Right forelimb (tissue), 1 donor: ENCODE measurements at places on chromosomes 7 and 10.

GRCh38 chr10:3125527-3126170, 46.9 kb downstream of the PITRM1 start:
- no peak for DNase-seq

DNA sequence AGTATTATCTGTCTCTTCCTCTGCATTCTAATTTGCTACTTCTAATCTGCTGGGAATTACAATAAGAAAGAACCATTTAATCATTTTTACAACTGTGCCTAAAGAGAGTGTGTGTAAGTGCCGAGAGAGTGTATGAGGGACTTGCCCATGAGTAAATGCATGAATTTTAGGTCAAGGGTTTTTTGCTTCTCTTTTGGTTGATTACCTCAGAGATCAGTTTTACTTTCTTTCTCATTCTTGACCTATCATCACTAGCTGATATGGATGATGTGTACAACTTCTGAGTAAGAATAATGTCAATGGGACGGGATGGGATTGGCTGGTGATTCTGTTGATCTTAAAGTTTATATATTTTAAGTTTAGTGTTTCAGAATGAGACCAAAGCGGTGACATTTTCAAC, 47.8 kb downstream of the IKZF1 start:
- no peak for DNase-seq

GRCh38 chr10:120453319-120453718, 3.7 kb upstream of the PLPP4 start:
- no peak for DNase-seq

DNA sequence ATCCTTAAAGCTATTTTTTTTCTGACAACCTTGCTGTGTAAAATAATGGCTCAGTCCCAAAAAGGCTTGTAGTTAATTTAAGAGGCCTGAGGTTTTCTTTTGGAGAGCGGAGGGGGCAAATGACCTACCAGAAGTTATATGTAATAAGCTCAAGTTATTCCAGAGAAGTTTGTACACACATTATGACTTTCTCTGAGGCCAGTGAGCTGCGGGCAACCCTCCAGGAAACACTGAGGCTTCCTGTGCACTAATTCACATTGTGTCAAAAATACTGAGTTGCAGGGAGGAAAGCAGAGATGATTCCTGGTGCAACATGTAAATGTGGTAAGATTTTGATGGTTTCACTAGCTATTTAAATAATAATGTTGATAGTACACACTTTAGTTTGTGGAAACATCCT, 188.6 kb downstream of the DIP2C start:
- no peak for DNase-seq

- no peak for DNase-seq
Observed at GRCh38 chr7:37957221-37957970, 37.0 kb downstream of the EPDR1 start.

DNA sequence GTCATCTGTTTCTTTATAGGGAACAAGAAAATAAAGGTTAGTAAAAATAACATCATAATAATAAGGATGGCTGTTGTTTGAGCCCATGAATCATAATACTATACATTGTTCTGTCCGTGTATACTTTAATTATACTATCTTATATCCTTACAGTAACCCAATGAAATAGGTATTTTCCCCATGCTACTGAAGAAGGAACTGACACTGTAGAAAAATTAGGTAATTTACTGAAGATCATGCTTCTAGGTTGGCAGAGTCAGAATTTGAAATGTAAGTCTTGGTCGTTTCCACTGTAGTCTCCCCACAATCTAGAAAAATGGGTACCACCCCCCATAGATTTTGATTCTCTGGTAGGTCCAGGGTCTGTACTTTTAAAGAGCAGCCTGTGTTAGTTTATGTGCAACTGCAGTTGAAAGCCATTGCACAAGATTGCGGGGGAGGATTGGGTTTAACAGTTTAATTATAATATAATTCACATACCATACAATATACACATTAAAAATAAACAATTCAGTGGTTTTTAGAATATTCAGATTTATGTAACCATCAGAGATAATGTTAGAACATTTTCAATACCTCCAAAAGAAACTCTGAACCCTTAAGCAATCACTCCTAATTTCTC, 47.7 kb downstream of the SHOC2 start:
- no peak for DNase-seq

- no peak for DNase-seq
Observed at GRCh38 chr10:48789486-48790456, 105.1 kb downstream of the WDFY4 start.

- no peak for DNase-seq
Observed at GRCh38 chr10:102038410-102038809, 17.6 kb downstream of the ARMH3 start.

DNA sequence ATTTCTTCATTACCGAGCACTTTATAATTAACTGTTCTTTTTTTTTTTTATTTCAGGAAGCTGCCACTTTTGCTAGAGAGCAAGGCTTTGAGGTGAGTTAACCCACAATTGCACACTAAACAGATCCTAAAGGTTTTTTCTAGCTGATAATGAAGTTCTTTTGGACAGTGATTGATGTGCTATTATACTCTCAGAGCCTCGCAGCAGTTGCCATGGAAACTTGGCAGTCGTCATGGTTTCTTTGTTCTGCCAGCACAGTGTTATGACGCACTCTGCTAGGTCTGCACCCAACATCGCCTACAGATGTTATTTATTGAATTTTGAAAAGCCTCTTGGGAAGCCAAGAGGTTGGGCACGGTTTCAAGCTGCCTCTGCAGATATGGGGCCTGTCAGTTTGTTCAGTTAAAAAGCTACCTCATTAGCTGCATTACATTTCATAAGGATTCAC, 237.2 kb upstream of the KAT6B start:
- DNase-seq = peak; percentile 77

DNA sequence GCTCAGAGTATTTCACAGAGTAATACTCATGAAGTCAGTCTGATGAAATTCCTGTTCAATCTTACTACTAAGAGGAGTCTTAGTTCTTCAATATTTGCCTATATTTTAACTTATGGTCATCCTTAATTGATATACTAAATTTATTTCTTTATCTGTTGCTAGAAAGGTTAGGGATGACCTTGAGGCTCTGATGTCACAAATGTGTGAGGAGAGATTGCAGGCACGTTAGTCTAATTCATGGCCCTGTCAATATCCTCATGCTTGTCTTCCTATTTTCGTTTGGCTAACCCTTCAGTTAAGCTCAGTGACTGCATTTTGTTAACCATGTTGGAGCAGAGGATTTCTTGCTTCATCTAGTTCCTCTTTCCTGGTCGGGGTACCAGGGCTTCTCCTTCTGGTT, 704.7 kb upstream of the COBL start:
- no peak for DNase-seq

DNA sequence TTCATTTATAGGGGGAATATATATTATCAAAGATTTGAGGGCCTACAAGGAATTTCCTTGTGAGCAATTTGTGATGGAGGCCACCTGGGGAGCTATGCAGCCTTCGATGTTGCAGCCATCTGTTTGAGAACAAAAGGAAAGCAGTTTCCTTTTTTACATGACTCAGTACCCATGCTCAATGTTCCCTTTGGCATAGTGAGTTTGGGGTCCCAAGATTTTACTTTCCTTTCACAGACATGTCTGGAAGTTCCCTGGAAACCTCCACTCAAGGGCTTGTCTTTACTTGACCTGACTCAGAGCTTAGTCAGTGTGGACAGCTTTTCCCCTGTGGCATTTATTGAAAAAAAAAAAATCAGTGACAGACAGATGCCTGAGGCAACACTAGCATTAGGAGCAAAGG, 73.5 kb upstream of the VIPR2 start:
- no peak for DNase-seq

GRCh38 chr10:13862546-13863233, 275.9 kb downstream of the PRPF18 start:
- DNase-seq = no peak

DNA sequence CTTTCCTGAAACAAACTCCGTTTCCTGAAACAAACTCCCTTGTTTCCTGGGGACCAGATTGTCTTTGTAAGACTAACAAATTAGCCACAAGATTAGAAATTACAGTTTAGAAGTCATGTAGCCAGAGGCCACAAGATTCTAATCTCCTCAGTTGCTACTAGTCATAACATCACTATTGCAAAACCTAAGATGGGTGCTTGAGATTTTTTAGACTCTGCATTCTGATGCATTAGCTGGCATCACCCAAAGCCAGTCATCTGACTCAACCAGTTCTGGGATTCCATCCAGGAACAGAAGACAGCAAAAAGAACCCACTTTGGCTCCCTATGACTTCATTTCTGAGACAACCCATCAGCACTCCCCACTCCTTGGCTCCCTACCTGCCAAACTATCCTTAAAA, 367.9 kb upstream of the MBL2 start:
- DNase-seq = no peak

DNA sequence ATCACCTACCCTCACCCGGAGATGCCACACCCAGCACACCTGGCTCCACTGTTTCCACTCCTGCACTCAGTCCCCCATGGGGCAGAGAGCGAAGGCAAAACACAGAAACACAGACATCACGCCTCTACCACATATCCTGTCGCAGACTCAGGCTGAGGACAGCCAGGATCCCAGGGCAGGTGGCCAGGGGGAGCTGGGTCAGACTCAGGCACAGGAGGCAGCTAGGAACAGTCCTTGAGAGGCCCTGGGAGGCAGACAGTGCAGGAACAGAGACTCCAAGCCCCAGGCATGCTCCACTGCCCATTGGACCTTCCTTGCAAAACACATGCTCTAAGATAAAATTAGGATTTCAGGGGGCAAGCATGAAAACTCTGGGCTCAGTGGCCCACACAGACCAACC, 154.4 kb upstream of the C7orf33 start:
- DNase-seq = no peak

DNA sequence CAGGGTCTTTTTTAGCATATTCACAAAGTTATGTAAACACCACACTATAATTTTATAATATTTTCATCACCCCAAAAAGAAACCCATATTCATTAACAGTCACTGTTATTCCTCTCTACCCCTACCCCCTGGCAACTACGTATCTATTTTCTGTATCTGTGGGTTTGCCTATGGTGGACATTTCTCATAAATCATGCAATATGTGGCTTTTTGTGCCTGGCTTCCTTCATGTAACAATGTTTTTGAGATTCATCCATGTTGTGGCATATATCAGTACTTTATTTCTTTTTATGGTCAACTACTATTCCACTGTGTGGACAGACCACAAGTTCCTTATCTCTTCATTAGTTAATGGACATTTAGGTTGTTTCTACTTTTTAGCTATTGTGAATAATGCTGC, 59.1 kb upstream of the PAPSS2 start:
- DNase-seq = no peak

GRCh38 chr10:121788717-121789116, 139.1 kb downstream of the ATE1 start:
- no peak for DNase-seq

GRCh38 chr10:125115409-125115808, 45.0 kb downstream of the CTBP2 start:
- no peak for DNase-seq

- DNase-seq = no peak
Observed at GRCh38 chr10:114087255-114087654, 43.6 kb downstream of the ADRB1 start.

DNA sequence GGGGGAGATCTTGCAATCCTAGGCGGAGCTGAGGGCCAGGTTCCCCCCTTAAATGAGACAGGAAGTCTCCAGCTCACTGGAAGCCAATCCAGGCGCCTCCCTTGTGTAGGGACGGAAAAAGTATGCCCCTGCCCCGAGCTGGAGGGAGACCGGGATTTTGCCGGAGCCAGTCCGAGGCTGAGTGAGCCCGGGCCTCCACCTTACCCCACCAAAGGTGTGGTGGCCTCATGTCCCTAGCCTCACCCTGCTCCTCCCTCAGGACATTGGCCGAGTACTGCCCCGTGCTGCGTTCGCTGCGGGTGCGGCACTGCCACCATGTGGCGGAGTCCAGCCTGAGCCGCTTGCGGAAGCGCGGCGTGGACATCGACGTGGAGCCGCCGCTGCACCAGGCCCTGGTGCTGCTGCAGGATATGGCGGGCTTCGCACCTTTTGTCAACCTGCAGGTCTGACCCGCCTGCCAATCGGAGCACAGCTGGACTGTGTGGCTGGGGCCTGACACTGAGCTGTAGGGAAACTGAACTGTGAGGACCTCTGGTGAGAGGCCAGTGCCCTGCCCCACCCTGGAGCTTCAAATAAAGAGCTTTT, 2.0 kb downstream of the FBXL15 start:
- DNase-seq = peak; percentile 78

GRCh38 chr10:131936736-131937135, 35.9 kb downstream of the PPP2R2D start:
- no peak for DNase-seq
